RCC 7860 (cell line): ENCODE measurements at places on chromosomes 7 and 10.

- DNase-seq = no peak
Observed at GRCh38 chr7:133371616-133372015, 118.7 kb downstream of the EXOC4 start.

GRCh38 chr10:71393841-71394475 is 2.8 kb upstream of the CDH23 start:
- no peak for DNase-seq

DNA sequence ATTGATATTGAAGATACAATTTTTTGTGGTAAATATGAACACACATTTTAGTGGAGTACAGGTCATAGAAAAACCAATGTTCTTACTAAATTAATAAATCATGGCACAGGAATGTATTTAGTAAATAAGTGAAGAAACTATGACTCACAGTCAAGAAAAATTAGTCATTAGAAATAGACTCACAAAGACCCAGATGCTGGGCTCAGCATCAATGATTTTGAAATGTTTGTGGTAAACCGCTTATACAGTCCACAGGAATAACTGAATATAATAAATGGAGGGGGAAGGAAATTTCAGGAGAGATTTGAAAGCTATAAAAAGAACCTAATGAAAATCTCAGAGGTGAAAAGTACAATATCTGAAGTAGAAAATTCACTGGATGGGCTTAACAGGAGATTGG is 138.3 kb upstream of the ADCY1 start:
- DNase-seq = peak; percentile 81

GRCh38 chr7:434891-435629 is 84.6 kb downstream of the PDGFA start:
- no peak for DNase-seq

- DNase-seq = no peak
Observed at GRCh38 chr10:109379186-109379585, 544.1 kb downstream of the XPNPEP1 start.

- no peak for DNase-seq
Observed at GRCh38 chr10:103691723-103692435, 163.5 kb downstream of the SH3PXD2A start.

DNA sequence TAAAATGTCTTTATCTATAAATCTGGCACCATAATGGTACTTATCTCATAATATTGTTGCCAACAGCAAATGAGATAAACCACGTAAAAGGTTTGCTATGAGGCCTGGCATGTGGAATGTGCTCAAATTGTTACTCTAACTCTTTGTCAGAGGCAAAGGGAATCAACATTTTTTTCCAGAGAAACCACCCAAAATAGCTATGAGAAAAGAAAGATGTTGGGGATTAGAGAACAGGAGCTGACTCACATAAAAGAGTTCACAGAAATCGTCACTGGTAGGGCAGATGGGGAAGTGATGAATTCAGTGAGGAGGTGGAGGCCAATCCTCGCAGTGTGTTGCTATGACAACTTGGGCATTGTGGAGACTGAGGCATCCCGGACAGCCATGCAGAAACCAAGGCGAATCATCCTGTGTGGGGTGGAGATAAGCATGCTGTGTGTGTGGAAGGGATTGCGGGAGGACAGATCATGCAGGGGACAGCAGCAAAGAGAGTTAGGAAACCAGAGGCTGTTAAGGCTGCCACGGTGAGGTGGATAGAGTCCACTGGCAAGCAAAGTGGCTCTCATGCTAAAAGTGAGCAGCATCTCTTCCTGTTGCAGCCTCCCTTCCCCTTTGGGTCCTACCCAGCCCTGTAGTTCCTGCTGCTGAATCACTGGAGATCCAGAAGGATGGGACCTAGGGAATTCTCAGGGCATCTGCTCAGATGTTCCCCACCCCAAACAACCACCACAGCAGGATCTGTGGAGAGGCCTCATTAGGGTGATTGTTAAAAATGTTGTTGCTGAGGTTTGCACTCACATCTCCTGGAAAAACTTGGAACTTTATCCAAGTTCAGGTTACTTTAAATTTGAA is 103.9 kb downstream of the CUBN start:
- DNase-seq = peak; percentile 97

DNA sequence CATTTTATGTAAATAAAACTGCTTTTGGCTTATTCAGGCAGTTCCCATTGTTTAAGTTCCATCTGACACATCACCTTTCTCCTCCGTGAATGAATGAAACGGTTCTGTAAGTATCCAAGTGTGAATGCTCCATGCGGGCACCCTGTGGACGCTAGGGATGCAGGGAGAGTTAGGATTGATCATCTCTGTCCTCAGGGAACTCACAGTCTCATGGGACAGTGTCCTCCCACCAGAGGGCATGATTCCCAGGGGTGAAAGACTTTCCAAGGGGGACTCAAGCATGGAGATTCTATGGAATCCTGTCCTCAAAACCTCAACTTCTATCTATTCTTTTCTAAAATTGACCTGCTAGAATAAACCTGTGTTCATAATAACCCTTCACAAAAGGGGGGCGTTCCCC is 98.8 kb downstream of the HECW1 start:
- DNase-seq = no peak

DNA sequence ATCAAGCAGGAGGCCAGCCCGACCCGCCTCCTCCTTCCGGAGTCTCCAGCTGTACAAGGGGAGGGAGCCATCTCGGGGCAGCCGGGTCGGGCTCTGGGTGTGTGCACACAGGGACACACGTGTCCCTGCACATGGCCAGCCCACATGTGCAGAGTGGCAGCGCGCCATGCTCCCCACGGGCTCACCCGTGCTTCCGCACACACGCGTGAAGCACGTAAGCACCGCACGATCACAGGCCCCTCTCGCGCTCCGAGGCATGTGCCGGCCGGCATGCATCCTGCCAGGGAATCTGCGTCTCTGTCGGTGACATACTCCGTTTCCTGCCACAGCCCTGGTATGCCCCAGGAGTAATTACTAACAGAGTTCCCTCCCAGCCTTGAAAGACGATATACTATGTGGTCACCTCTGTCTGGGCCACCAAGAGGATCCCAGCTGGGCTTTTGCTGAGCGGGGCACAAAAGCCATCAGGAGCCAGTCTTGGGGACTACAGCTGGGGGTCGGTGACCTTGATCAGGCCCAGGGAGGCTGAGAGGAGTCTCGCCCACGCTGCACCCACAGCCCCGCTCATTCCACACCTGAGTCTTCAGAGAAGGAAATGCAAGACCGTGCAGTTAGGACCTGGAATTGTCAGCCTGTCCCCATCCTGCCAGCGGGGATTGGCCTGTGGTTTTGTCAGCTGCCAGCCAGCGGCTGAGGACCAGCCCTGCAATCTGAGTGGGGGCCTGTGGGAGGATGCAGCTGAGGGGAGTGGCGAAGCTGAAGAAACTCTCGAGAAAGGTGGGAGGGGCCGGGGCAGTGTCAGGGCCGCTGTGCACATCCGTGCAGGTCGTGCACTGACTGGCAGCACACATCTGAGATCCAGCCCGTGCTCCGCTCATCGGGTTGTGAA is 11.0 kb upstream of the LFNG start:
- peak; percentile 88 for DNase-seq

GRCh38 chr10:14674376-14675050 is 100.2 kb downstream of the FAM107B start:
- no peak for DNase-seq

DNA sequence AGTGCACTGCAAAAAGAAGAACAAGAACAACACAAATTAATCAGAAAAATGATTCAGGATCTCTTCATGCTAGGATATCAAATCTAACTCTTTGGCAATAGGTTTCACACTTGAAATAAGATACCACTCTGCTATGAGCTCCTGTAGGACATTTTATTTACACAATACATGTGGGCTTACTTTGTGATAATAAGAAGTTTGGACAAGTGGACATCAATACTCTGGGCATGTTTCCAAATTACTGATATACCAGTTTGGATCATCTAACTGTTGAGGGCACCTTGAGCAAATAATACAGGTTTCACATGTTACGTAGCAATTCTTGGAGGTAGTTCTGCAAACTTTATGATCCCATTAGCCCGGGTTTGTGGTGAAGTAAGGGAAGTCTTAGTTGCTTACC is 59.8 kb downstream of the CPVL start:
- DNase-seq = no peak

DNA sequence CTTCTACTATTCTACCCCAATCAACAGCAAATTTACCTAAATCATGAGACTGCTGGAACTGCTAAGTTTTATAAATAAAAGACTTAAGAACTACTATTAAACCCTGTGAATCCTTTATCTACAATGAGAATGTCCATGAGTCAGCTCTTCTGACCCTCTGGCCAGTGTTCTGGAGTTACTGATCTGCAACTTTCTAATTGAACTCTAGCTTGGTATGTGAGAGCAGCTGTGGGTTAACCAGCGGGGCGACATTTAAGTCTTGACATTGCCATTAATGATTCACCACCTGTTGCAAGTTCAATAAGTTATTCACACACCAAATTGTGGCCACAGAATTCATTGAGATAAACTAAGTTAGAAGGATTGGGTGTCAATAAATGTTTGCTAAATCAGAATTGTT is 359.8 kb downstream of the PCDH15 start:
- peak; percentile 80 for DNase-seq

DNA sequence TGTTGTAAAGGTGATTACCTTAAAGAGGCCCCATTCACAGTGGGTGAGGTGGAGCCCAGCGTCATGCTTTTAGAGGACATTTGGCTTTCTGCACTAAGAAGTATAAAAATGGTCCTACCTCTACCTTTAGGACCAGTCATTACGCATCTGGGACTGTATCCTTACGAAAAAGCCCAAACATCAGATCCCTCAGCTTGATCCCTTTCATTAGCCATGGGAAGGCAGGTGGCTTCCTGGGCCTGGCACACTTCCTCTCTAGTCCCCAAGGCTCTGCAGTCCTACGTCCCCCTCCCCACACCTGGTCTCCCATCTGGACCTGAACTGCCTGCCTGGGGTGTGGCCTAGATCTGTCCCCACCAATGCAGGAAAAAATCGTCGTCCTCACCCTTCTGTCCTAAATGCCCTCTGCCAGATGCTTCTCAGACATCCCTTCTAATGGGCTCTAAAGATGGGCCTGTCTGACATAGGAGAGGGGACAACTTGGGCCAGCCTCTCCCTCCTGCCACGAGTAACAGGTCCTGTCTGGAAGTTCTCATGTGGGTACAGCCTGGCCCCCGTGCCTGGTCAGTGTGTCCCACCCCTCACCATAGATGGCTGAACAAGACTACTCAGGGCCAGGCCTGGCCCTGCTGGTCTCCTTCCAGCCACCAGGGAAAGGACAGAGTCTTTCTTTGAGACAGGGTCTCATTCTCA is 11.8 kb upstream of the SLC18A3 start:
- no peak for DNase-seq

DNA sequence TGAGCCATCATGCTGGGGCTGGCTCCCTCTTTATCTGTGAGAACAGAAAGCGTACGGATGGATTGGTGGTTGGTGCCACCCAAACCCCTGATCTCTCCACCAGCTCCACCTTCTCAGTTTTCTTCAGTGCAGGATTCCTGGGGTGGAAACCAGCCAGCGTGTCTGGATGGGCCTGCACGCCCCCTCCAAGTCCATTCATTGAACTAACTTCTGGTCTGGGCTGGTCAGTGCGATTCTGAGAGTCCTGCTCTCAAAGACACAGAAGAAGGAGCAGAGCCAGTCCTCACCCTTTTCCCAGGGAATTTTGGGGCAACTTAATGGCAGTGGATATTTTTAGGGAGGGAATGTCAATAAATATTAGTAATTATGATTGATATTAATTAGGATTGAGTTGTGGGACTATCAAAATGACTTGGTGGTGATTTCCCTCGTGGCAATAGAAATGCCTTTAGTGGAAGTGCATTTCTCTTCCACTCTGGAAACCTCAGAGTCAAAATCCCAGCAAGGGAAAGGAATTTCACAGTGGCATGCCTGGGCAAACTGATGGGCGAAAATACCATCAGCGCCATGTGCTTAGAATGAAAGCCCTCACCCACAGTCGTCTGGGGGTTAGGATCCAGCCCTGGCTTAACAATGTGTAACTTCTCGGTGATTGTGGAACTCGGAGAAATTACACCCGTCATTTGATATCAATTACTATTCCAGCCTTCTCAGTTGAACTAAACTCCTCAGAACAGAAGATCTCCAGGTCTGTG is 69.3 kb upstream of the EEPD1 start:
- DNase-seq = no peak

- no peak for DNase-seq
Observed at GRCh38 chr10:119302591-119303253, 95.4 kb downstream of the GRK5 start.

DNA sequence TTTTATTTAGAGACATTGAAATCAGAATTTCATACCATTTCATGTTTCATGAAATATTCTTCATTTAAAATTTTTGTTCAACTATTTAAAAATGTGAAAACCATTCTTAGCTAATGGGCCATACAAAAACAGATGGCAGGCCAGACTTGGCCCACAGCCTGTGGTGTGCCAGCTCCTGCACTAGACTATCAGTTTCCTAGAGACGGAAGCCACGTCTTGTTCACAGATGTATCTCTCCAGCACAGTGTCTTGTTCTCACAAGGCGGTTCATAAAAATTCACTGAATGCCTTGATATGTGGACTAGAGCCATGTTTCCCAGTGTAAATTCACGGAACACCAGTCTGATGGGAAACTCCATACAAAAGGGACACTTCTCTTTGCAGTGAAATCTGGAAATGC is 216.0 kb downstream of the KCNMA1 start:
- no peak for DNase-seq

- DNase-seq = no peak
Observed at GRCh38 chr10:81917666-81918065, 42.7 kb downstream of the NRG3 start.

DNA sequence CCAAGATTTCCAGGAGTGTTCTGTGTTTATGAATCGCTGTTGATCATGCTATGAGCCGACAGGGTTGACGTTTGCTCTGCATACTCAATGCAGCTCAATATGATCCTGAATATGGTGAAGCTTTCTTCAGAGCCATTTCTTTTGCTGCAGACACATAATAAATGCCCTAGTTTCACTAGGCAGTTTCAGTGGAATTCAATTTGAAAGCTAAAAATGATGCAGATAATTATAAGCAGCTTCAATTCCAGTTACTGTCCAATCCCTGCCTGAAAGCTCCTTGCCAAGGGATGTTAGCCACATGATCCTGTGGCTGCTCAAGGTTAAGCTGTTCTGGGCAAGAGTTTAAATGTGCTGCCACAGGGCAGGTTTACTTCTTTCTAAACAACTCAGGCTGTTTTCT is 805.6 kb downstream of the NRG3 start:
- no peak for DNase-seq

GRCh38 chr7:47478017-47478344 is 103.9 kb downstream of the TNS3 start:
- no peak for DNase-seq
